Gastroesophageal sphincter (tissue), 4 donors: ENCODE measurements at places on chromosomes 16 and 17. TPM values are rescaled to one million over a fixed set of nuclear protein-coding genes. Genes with fewer than 3 reads are reported as not detected.

TBC1D26 gene
- not detected for total RNA-seq

DNA sequence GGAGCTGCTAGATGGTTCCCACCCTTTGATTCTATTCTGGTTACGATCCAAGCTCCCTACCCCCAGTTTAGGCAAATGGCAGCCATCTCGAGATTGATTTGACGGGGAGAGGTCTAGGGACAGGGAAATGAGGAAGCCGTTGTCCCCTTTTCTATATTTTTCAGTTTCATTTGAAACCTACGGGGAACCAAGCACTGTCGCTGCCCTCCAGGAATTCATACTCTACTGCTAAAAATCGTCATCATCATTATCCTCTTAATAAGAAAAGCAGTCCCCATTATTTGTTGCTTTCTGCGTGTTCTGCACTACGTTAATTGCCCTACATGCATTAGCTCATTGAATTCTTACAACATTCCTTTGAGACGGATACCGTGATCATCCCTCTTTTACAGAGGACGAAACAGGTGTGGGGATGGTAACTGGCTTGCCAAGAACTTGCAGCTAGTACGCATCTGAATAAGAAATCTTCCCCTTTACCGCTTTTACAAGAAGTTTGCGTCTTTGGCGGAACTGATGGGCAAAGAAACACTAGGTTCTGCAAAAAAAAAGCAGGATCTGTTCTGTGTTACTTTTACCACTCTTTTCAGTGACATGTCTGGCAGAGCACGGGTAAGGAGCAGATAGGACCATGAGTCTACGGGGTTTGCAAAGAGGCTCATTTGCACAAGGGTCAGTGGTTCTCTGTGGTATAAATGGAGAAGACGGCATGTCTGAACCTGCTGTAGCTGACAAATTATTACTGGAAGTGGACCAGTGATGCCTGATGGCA, 1.1 kb downstream of the CCP110 start:
- no peak for ATAC-seq

KCNJ12 gene
- total RNA-seq: 3.1 TPM

TOM1L1 gene
- total RNA-seq: 31.6 TPM

DNA sequence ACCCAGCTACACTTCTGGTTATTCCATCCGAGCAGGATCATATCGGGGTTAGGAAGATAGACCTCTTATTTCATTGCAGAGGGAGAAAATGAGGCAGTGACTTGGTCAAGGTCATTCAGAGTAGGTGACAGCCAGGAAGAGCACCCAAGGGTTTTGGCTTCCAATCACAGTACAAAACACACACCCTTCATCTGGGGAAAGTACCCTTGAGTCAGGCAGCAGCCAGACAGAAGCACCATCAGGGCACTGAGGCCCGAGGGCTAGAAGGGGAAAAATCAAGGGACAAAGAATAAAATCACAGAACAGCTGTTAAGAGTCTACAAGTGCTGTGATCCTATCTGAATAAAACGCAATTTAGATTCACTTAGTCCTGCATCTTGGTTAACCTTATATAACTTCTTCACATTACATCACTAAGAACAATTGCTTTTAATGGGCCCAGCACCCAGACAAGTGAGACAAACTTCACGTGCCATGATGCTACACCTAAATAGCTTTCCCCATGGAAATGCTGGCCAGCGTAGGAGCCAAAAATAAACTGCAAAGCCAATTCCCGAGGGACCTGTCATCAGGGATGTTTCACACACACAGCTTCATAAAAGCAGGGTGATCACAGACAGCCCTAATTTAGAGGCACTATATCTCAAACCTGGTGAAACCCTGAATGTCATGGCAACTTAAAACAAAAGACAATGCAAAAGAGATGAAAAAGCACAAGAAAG, 4.9 kb downstream of the UBE2O start:
- ATAC-seq: no peak

SLC38A8 gene
- not detected for total RNA-seq

TVP23A gene
- not detected for total RNA-seq

- ATAC-seq: no peak
These were observed 2.1 kb downstream of the NLGN2 start for GRCh38 chr17:7409716-7410115.

- ATAC-seq: no peak
These were observed 4.9 kb downstream of the PHOSPHO1 start for GRCh38 chr17:49225554-49226236.

- ATAC-seq: no peak
These were observed 19.5 kb upstream of the SLC5A10 start for GRCh38 chr17:18932360-18933055.

PITPNM3 gene
- 40.3 TPM for total RNA-seq

CEP295NL gene
- total RNA-seq: 9.0 TPM

GRCh38 chr16:73558219-73558618, 510.3 kb upstream of the ZFHX3 start:
- ATAC-seq: no peak

RARA gene
- total RNA-seq: 31.1 TPM

AANAT gene
- not detected for total RNA-seq

OGFOD1 gene
- total RNA-seq: 40.6 TPM
